ENCODE measurements at places on chromosomes 3 and 15.

DNA sequence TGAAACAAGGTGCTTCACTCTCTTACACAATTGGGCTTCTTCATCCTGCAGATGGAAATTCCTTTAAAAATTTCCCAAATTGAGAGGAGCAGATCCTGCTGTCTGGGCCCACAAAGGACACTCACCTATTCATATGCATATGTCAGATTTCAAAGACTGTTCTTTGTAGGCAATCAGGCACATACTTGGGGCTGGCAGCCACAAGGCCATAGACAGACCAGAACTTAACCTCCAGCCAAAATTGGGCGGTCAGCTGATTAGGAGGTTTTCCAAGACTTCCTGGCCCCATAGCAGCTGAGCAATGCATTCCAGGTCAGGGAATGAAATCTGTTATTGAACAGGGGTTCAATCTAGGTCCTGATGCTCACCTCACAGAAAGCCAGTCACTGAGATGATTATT is 15.0 kb upstream of the HPS3 start:
- DNase-seq = no peak

- DNase-seq = no peak
These were observed 475.0 kb downstream of the TUSC7 start for GRCh38 chr3:117184574-117184973.

- no peak for DNase-seq
These were observed 59.1 kb downstream of the SST start for GRCh38 chr3:187610981-187611511.

GRCh38 chr3:113255854-113256615 is 44.7 kb downstream of the BOC start:
- no peak for DNase-seq

GRCh38 chr3:66722675-66723074 is 221.9 kb upstream of the LRIG1 start:
- DNase-seq = no peak

DNA sequence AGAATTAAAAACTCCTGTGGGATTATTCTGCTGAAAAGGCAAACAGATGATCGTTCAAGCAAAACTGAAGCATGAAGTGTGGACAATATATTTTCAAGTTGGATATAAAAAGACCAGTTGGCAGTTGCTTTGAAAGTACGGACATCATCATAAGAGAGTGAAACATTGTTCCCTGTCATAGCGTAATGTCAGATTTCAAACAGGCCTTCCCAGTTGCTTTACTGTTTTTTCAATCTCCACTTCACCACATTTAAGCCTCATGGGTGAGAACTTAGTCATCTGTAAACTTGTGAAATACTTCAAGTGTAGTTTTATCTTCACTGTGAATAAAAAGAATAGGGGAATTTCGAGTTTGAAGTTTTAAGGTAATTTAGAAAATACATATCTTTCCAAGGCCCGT is 435.1 kb upstream of the CNTN3 start:
- DNase-seq = no peak
